ENCODE measurements at places on chromosomes 12 and 14.

- DNase-seq: no peak
These were observed 28.6 kb upstream of the NRXN3 start for GRCh38 chr14:78141590-78141989.

DNA sequence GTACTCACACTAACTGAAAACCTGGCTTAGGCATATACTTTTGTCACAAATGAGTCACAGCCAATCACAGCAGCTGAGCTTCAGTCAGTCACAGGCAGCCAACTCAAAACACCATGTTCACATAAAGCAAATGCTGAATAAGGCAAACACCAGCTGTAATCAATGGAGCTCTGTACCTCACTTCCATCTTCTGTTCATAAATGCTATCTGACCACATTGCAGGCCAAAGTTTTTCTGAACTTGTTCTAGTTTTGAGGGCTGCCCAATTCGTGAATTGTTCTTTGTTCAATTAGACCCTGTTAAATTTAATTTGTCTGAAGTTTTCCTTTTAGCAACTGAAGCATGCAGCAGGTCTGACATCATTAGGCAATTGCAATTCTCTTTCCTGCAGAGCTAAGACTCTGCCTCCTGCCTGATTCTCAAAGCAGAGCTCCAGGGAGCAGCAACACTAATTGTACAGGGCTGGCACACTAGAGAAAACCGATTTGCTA lies 129.9 kb downstream of the WIF1 start:
- DNase-seq: no peak

- no peak for DNase-seq
These were observed 19.0 kb upstream of the NUAK1 start for GRCh38 chr12:106157802-106158201.

- no peak for DNase-seq
These were observed 410.3 kb downstream of the SLC6A15 start for GRCh38 chr12:84502180-84502860.

GRCh38 chr12:116837097-116837496 lies 44.1 kb downstream of the HRK start:
- no peak for DNase-seq

GRCh38 chr14:105075379-105076295 lies 10.4 kb upstream of the GPR132 start:
- peak; percentile 92 for DNase-seq

DNA sequence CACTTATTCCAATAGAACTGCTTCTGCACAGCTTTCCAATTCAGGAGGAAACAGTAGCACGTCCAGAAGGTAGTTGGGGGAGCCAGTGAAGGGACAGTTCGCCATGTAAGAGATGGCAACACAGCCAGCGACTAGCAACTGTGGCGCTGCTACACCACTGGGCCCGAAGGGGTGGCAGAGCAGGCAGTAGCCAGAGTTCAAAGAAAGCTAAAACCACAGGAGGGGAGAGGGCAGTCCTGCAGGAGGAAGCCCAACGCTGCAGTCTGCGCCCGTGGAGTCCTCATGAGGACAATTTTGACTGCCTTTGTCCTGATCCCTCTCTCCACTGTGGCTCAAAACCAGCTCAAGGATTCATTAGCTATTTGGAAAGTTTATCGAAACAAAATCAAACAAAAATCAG lies 591.2 kb downstream of the VRK1 start:
- DNase-seq: no peak

- peak; percentile 56 for DNase-seq
These were observed 8.1 kb upstream of the RNF34 start for GRCh38 chr12:121391619-121392324.

GRCh38 chr12:94650143-94651056 lies at the start of gene TMCC3:
Gene TMCC3, minus strand, starts transcription at chr12:94650557. Its CDS starts 127 bp downstream, at chr12:94650430.
- DNase-seq: peak; percentile 55

DNA sequence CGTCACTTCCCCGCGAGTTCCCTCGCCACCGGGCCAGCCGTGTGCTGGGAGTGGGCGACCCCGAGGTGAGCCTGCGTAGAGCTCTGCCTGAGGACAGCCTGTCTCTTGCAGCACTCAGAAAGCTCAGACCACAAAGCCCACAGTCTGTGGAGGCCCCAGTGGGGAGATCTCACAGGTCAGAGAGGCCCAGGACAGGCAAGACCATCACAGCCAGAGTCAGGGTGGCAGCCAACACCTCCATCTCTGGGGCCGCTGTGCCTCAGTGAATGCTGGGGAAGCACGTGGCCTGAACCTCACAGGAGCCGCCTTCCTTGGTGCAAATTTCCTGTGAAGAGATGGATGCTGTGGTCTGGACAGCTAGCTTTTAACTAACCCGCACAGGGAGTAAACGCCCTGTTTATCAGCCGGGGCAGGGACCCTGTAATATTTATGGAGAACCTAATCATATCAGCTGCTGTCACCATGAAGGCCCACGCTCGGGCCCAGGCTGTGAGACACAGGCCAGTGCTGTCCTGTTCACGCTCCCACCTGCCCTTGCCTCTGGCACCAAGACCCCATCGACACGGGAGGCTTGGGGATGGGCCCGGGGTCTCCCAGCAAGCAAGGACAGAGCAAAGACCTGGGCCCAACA lies 56.9 kb downstream of the CDC42BPB start:
- no peak for DNase-seq

DNA sequence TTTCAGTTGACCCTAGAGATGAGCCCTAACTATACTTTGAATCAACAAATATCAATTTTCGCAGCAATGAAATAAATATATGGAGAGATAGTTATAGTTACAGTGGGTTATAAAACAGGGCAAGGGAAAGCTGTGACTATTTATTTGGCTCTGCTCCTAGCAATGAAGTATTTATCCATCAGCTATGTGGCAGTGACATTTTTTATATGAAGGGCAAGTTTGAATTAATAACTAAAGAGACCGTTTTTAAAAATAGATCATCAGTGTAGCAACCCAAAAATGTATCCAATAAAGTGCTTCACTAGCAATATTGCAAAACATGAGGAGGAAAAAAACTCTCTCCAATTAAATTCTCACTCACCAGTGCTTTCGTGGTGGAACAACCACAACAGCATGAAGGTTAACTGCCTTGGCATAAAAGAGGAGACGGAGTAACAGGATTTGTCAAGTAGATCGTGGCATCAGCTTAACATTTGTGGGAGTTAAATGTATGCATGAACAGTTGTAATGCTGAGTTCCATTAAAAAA lies 58.1 kb upstream of the NUDT4 start:
- DNase-seq: peak; percentile 60

GRCh38 chr12:98916106-98916505 lies 271.0 kb downstream of the APAF1 start:
- DNase-seq: no peak

GRCh38 chr12:132036063-132036683 lies 86.4 kb downstream of the EP400 start:
- DNase-seq: no peak

GRCh38 chr14:61478971-61479473 lies 157.6 kb downstream of the PRKCH start:
- no peak for DNase-seq

- DNase-seq: no peak
These were observed 253.4 kb downstream of the BTG1 start for GRCh38 chr12:91892081-91892855.

- DNase-seq: peak; percentile 67
These were observed 6.1 kb upstream of the AMIGO2 start for GRCh38 chr12:47085815-47086252.

Measured in NB4 (cell line).